Mammary epithelial cell (primary cell): ENCODE measurements at places on chromosomes 12 and 14. TPM values are rescaled to one million over a fixed set of nuclear protein-coding genes. Genes with fewer than 3 reads are reported as not detected.

The ATP23 gene
- total RNA-seq = 2.8 and 5.4 TPM in 2 replicates

The SLC8A3 gene
- not detected for total RNA-seq

DNA sequence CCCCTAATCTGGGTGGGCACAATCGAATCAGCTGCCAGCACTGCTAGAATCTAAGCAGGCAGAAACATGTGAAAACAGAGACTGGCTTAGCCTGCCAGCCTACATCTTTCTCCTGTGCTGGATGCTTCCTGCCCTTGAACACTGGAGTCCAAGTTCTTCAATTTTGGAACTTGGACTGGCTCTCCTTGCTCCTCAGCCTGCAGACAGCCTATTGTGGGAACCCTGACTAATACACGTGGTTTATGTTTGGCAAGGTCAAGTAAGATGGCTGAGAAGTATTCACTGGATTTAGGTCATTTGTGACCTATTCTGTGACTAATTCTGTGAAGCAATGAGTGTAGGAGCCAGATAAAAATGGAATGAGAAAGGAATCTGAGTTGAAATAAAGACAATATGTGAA is 11.0 kb downstream of the GPR135 start:
- DNase-seq = peak; percentile 85

GRCh38 chr12:6533653-6533922 is 729 bp upstream of the GAPDH start:
- no peak for DNase-seq

DNA sequence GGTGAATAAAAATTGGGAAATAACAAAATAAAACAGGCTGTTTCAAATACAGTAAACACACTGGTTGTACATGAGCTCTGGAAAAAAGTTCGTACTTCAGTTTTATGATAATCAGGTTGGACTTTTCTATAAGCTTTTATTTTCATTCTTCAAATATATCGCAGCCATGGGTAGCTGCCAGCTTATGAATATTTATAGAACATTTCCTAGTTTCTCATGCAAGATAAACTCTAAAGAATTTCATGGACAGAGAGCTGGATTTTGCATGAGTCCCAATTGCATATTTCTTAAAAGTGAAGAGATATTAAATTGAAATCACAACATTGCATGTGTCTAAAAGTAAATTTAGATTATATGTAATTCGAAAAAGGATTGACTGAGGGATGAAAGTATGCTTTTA is 827.6 kb downstream of the SLC6A15 start:
- DNase-seq = no peak

GRCh38 chr14:101024686-101025085 is 121.2 kb upstream of the RTL1 start:
- no peak for DNase-seq

DNA sequence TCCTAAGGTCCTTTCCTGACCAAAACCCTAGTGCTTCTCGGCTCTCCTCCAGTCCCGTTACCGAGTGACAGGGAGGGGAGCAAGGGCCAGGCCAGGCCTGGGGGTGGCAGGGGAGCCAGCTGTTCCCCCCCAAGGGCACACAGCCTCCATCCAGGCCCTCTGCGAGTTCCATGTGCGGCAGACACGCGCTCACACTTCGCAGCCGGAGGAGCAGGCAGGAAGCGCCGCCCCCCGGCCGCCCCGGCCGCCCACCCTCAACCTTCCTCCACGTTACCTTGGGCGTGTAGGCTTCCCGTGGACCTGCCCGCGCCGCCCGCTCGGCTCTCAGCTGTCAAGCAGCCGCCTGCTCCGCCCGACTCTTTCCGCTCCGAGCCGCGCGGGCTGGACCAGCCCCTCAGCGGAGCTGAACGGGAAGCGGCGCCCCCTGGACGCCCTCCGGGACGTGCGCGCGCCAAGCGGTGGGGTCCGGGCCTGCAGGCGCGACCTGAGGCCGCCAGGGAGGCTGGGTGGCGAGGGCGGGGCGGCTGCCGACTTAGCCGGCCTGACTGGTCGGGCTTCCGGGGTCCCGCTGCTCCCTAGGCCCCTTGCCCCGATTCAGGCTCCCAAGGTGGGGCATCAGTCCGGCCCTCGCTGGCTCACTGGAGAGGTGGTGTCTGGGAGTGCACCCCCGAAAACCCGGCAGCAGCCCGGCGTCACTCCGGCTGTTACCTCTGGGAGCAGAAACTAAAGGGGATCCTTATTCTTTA is at the start of gene CRACR2A:
TSS of gene CRACR2A (minus strand) at position 369 of the 746 bp plus-strand sequence. CDS start 56,110 bp downstream, outside the sequence.
- DNase-seq = no peak

GRCh38 chr12:50066402-50066801 is 9.0 kb downstream of the ASIC1 start:
- peak; percentile 37 for DNase-seq

DNA sequence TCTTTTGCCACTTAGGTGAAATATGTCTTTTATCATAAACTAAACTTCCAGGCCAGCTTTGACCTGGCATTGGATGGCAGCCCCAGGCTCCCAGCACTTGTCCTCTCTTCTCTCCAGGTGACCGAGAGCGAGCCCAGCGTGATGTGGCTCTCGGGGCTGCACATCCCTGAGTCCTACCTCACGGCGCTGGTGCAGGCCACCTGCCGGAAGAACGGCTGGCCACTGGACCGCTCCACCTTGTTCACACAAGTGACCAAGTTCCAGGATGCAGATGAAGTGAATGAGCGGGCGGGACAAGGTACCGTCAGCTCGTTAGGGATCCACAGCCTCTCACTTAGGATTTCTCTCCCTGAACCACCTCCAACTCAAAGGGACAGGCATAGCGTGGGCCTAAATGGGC is 39.4 kb downstream of the CCDC92 start:
- no peak for DNase-seq

- peak; percentile 25 for DNase-seq
Observed at GRCh38 chr12:96070670-96071279, 35.4 kb upstream of the LTA4H start.

- DNase-seq = peak; percentile 35
Observed at GRCh38 chr12:121590476-121591143, 9.8 kb upstream of the KDM2B start.

DNA sequence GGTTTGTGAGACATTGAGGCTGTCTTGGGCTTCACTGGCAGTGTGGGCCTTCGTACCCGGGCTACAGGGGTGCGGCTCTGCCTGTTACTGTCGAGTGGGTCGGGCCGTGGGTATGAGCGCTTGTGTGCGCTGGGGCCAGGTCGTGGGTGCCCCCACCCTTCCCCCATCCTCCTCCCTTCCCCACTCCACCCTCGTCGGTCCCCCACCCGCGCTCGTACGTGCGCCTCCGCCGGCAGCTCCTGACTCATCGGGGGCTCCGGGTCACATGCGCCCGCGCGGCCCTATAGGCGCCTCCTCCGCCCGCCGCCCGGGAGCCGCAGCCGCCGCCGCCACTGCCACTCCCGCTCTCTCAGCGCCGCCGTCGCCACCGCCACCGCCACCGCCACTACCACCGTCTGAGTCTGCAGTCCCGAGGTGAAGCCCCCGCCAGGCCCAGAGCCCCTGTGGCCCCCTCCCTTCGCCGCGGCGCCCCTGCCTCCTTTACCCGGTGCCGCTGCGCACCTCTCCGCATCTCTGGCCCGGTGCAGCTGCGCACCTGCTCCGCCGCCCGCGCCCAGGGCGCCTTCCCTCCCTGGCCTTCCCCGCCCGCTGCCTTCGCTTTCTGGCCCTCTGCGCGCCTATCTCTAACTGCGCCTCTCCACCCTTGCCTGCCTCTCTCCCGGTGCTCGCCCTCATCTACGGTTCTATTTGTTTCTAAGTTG is at the start of gene ENO2:
TSS of gene ENO2 (plus strand) at position 335 of the 701 bp plus-strand sequence. CDS start 1,253 bp downstream, outside the sequence.
- no peak for DNase-seq

DNA sequence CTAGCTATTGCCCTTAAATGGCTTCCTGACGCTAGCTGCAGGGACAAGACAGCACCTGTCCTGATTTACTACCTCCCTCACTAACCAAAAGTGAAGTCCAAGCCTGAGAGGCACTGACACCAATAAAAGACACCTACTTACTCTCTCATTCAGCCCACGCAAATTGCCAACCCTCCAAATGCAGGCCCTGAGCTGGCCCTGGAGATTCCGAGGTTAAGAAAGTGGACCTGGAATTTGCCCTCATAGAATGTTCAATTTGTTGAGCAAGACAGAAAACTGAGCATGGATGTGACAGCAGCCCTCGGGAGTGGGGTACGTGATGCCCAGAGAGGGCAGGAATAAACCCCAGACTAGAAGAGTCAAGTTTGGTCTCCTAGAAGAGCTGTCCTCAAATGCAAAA is 16.4 kb downstream of the SERPINA3 start:
- DNase-seq = no peak

DNA sequence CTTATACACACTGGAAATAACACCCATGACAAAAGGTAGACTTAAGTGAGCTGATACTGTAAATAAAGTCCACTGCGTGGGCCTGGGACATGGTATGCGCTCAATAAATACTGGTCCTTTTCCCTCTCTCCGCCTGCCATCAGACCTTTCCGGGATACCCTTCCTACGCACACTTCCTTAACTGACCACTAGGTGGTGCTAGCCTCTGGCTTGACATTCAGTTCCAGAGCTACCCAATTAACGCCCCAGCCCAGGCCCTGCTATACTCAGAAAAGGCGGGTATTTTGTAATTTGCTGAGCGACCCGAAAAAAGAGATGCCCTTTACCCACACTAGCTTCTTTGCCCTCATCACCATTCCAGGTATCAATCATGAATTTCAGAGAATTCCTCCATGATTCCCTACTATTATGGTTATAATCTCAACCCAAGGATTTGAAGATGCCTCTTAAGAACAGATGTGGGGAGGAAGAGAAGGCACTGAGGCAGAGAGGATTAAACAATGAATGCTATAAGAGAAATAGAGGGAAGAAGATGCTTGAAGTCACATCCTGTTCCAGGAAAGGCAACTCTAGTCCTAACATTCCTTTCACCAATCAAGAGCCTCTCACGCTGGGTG is 3.9 kb upstream of the LRP1 start:
- DNase-seq = peak; percentile 55
